ENCODE measurements at places on chromosomes 16 and 17. TPM values are rescaled to one million over a fixed set of nuclear protein-coding genes. Genes with fewer than 3 reads are reported as not detected.

The KRT20 gene
- total RNA-seq = 0.22 TPM

The SLC16A11 gene
- total RNA-seq = 0.11 TPM

The CCL4 gene
- not detected for total RNA-seq

The MT1F gene
- 0.22 TPM for total RNA-seq

The NT5M gene
- total RNA-seq = 2.2 TPM

The SKAP1 gene
- total RNA-seq = not detected

The SPNS2 gene
- total RNA-seq = not detected

The PSMC3IP gene
- total RNA-seq = 20.6 TPM

The HP gene
- 0.11 TPM for total RNA-seq

The ACSM3 gene
- total RNA-seq = 0.77 TPM

The EVPLL gene
- not detected for total RNA-seq

The WNT9B gene
- total RNA-seq = not detected

The CES3 gene
- total RNA-seq = 0.25 TPM

Data from uterine smooth muscle cell (primary cell).